ENCODE measurements at places on chromosomes 7 and 10.

DNA sequence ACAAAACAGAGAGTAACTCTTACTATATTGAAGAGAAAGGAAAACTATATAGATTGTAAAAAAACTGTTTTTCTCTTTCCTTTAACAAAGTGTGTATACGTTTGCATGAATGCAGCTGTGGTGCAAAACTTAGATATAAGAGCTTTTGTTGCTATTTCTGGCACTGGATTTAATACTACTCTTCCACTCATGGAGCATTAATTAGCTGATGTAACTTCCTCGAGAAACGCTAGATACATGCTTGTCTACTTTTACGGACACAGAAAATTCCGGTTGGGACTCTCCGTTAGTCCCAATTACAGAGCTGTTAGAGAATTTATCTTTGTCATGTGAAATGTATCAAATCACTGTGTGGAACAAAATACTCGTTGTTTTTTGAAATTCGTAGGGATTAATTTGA is 135.5 kb downstream of the ZNF22 start:
- no peak for DNase-seq

GRCh38 chr10:51675088-51675487 is 24.3 kb downstream of the CSTF2T start:
- no peak for DNase-seq

DNA sequence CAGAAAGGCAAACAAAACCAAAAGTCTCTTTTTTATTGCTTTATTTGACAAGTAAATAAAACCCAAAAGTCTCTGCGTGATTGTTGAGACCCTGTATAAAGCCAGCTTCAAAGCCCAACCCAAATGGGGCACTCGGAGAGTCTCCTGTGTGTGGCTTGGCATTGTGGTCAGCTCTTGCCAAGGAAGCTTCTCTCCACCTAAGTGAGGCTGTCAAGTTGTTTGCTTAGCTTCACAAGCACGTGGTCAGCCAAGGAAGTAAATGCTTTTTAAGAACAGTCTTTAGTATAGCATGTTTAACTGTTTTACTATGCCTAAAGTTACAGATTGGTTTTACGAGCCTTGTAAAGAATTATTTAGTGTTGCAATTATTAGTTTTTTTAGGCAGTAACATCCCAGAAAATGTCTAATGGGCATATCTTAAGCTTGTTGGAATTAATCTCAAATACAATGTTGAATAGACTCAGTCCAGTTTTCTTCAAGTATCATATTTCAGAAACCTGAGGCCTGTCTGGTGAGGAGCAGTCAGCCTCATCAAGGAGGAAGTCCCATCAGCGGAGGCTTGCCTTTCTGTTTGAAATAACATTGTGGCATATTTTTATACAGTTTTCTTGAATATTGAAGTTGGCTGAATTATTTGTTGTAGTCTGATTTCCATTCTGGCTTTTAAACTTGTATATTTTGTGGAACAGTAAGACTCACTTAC is 144.3 kb downstream of the ANKRD30A start:
- DNase-seq: no peak

- peak; percentile 28 for DNase-seq
Observed at GRCh38 chr10:42783181-42783549, 570 bp downstream of the BMS1 start.

GRCh38 chr7:3260401-3260715 is 40.7 kb upstream of the SDK1 start:
- no peak for DNase-seq

GRCh38 chr7:123537026-123537642 is 2.7 kb upstream of the IQUB start:
- DNase-seq: no peak

GRCh38 chr7:151860771-151861170 is 16.1 kb downstream of the PRKAG2 start:
- DNase-seq: no peak

DNA sequence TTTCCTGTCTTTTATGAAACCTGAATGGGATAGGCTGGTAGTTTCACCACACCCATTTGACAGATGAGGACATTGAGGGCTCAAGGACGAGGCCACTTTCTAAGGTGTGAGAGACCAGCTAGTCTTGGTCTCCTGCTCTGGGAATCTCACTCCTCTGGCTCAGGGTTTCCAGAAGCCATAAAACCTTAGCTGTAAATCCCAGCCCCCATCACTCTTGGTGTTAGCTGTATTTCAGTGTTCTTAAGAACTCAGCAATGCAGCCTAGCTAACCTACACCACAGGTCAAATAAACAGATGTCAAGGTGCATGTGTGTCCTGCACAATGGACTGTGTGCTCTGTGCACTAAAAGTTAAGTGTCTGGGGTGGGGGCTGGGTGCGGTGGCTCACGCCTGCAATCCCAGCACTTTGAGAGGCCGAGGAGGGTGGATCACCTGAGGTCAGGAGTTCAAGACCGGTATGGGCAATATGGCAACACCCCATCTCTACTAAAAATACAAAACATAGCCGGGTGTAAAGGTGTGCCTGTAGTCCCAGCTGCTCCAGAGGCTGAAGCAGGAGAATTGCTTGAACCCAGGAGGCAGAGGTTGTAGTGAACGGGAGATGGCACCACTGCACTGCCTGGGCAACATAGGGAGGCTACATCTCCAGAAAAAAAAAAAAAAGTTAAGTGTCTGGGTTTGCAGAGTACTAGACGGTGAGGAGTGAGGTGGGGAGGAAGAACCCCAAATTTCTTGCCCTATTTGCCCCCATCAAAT is 567 bp upstream of the EPO start:
- no peak for DNase-seq

GRCh38 chr10:3755440-3756359 is 29.3 kb downstream of the KLF6 start:
- peak; percentile 46 for DNase-seq

- DNase-seq: no peak
Observed at GRCh38 chr7:27097686-27098577, 2.1 kb upstream of the HOXA1 start.

- no peak for DNase-seq
Observed at GRCh38 chr10:96746503-96746902, 26.2 kb upstream of the PIK3AP1 start.

DNA sequence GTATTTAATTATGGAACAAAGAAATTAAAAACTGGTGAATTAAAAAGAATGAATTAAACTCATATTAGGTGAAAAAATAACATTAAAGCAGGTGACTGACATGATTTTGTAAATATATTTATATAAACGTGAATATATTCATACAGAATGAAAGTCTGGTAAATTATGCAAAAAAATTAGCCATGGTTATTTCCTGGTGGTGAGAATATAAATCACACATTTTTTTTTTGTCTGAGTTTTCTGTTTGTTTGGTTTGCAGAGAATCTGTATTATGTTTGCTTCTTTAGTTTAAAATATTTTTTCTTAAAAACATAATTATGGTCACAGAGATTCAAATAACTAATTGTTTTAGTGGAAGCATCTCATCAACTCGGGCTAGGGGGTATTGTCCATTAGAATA is 73.0 kb upstream of the CSTF2T start:
- DNase-seq: no peak

- DNase-seq: no peak
Observed at GRCh38 chr10:75332081-75332480, 69.5 kb downstream of the ZNF503 start.

DNA sequence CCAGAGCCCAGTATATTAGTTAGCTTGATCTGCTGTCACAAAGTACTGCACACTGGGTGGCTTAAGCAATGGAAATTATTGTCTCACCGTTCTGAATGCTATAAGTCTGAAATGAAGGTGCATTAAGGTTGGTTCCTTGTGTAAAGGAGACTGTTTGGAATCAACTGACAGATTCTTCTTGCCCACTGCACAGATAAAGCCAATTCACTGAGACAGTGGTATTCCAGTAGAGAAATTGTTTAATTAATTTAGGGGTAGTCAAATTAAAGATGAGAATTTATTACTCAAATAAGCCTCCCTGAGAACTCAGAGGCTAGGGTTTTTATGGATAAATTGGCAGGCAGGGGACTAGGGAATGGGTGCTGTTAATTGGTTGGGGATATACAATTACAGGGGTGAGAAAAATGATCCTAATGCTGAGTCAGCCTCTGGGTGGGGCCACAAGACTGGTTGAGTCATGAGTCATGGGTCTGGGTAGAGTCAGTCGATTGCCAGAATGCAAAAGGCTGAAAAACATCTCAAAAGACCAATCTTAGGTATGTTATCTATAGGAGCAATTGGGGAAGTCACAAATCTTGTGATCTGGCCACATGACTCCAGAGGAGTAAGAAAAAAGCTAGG is 23.5 kb upstream of the SAMD9L start:
- DNase-seq: no peak

GRCh38 chr10:49168831-49169500 is 19.2 kb downstream of the TMEM273 start:
- no peak for DNase-seq

DNA sequence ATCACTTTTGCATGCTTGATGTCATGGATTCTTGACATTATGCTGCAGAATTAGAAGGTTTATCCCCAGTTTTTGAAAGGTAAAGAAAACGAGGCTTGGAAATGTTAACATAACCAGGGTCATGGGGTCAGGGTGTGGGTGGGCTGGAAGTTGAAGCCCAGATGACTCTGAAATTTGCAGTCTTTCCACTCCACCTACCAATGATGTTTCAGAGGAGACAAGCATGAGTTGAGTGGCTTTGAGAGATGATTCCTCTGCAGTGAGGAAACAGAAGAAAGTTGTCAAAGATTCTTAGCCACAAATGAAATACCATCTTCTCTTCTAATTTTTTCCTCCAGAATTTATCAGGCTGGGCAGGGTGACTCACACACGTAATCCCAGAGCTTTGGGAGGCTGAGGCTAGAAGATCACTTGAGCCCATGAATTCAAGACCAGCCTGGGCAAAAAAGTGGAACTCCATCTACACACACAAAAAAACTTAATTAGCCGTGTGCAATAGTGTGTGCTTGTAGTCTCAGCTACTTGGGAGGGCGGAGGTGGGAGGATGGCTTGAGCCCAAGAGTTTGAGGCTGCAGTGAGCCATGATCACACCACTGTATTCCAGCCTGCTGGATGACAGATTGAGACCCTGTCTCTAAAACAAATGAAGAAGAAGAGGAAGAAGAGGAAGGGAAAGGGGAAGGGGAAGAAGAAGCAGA is 239.1 kb upstream of the AUTS2 start:
- DNase-seq: no peak

GRCh38 chr7:47439181-47439667 is 142.7 kb downstream of the TNS3 start:
- DNase-seq: no peak

GRCh38 chr7:6106140-6106904 is 75.1 kb downstream of the ANKRD61 start:
- DNase-seq: peak; percentile 30

- DNase-seq: peak; percentile 48
Observed at GRCh38 chr10:10677479-10677878, 340.2 kb upstream of the CELF2 start.

GRCh38 chr10:98273057-98273850 is 5.3 kb upstream of the LOXL4 start:
- DNase-seq: no peak

DNA sequence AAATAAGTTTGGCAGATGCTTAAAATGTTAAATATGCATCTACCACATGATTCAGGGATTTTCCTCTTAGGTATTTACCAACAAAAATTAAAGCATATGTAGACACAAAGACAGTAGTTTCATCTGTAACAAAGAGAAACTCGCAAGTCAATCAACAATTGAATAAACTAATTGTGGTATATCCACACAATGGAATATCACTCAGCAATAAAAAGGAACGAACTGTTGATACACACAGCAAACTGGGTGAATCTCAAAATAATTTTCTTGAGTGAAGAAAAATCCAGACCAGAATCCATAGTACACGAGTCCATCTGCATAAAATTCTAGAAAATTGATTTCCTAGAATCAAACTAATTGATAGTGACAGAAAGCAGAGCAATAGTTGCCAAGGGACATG is 5.2 kb downstream of the ARHGAP12 start:
- no peak for DNase-seq

- DNase-seq: no peak
Observed at GRCh38 chr7:76423666-76424412, 911 bp upstream of the ZP3 start.

GRCh38 chr7:130566898-130567280 is 75.0 kb downstream of the MEST start:
- no peak for DNase-seq

DNA sequence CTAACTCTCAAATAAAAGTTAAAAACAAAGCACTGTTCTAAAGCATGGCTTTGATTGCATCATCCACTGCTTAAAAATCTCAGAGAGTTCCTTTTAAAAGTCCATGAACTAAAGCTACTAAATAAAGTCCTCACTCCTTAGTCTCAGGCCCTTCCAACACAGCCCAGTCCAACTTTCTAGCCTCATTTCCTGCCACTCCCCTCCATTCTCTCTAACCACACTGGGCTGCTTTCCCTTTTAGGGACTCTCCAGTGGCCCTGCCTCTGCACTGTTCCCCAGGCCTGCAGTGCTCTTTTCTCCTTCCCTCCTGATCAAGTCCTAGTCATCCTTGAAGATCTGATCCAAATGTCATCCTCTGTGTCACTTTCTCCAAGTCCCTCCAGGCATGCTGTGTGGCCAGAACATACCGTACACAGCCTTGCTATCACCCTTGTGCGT is 56.9 kb upstream of the PPP1R3C start:
- no peak for DNase-seq

- DNase-seq: no peak
Observed at GRCh38 chr10:12403119-12403518, 53.8 kb downstream of the CAMK1D start.

DNA sequence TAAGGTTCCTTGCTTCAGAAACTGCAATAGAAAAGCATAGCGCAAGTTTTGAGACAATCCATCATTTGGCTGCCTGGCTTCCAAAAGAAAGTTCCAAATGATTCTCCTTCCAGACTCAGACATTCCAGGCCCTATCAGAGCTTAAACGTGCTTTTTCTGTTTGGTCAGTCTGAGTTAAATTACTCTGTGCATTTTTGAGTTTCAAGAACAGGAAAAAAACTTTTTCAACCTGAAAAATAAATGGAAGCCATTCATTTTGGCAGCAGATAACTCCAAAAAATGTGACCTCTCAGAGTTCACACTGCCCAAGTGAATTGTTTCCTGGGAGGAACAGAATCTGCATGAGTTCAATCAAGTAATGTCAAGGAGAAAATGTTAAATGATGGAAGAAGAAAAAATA is 354.2 kb downstream of the CXCL12 start:
- no peak for DNase-seq

- DNase-seq: no peak
Observed at GRCh38 chr10:121524157-121524817, 74.0 kb downstream of the FGFR2 start.

GRCh38 chr7:120400806-120401455 is 128.0 kb downstream of the KCND2 start:
- no peak for DNase-seq

DNA sequence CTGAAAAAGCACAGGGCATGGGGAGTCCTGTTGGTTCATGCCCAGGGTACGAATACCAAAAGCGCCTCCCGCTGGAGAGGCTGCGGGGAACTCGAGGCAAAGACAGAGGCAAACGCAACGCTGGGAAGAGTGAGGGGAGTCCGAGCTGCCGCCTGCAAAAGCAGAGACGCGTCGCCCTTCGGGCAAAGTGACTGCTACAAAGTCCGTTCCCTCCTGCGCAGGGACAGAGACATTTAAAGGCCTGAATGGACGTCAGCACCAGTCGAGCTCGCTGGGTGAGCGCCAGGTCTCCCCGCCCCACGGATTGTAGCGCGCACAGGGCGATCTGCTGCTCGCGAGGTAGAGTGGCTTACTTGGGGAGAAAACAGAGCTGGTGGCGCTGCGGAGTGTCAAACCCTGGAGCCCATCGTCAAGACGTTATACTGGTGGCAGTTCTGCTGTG is 732.8 kb downstream of the ZWINT start:
- DNase-seq: no peak

Data from activated CD4-positive, alpha-beta T cell treated with anti-CD3 and anti-CD28 coated beads, Interleukin-2, Interleukin-4, amounts not matched to agents 100 ng/mL and 50 ng/mL, durations not matched to agents 16 hours and 8 hours (primary cell).